NCI-H2081 (cell line): ENCODE measurements at places on chromosomes 2 and 18.
A peak's percentile ranks its signal among the peaks of the same experiment; 100 is the strongest.

- DNase-seq = no peak
These were observed 34.8 kb downstream of the PPP1R1C start for GRCh38 chr2:182020286-182021070.

DNA sequence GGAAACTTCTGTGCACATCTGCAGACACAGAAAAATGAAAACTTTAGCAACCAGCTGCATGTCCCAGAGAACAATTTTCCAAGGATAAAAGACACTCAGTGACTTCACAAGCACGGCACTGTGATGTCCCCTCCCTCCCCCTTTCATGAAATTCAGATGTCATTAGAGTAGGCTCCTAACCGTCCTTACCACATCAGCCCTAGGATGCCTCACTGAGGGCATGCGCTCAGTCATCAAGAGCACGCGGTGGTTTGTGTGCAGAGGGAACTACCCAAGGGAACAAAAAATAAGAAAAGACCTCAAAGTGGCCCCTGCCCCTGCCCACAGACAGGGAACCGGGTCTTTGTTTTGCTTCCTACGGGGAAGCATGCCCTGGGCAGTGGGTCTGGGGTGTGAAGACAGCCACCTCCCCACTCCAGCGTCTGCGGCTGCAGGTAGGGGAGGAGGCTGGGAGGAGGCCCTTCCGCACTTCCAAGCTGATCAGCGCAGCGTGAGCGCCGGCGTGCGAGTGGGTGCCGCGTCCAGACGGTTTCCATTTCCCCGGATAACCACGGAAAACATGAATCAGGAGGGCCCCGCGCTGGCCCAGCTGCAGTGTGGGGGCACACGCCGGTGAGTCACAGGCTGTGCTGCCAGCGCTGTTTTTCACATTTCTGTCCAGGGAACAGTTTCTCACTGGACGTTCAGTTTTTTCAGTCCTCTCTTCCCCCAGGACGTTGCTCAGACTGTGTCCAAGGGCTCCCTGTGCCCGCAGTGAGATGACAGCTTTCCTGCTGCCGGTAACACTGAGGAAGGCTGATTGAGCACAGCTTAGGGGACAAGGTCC is 70.6 kb downstream of the COPS8 start:
- no peak for DNase-seq

- no peak for DNase-seq
These were observed 155.8 kb downstream of the CDH7 start for GRCh38 chr18:65906621-65907034.

GRCh38 chr2:32357318-32358110 is 691 bp downstream of the BIRC6 start:
- peak; percentile 43 for DNase-seq

GRCh38 chr2:97967216-97967592 is 28.5 kb downstream of the TMEM131 start:
- no peak for DNase-seq

DNA sequence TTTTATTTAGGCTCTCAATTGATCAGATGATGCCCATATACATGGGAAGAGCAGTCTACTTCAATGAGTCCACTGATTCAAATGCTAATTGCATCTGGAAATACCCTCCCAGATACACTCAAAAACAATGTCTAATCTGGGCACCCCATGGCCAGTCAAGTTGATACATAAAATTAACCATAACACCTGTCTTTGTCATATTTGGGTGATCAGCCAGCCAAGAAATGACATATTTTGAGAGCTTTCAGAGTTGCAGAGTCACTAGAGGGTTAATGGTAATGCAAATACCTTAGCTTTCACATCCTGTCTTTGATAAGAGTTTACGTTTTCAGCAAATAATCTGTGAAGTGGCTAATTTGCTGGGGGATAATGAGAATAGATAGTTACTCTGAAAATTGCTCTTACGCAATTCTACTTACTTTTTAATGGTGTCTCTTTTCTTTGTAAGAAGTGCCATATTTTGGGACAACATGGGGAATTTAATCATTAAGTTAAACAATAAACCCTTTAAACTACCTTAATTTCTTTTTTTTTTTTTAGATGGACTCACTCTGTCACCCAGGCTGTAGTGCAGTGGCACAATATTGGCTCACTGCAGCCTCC is 49.1 kb downstream of the CCDC195 start:
- no peak for DNase-seq

DNA sequence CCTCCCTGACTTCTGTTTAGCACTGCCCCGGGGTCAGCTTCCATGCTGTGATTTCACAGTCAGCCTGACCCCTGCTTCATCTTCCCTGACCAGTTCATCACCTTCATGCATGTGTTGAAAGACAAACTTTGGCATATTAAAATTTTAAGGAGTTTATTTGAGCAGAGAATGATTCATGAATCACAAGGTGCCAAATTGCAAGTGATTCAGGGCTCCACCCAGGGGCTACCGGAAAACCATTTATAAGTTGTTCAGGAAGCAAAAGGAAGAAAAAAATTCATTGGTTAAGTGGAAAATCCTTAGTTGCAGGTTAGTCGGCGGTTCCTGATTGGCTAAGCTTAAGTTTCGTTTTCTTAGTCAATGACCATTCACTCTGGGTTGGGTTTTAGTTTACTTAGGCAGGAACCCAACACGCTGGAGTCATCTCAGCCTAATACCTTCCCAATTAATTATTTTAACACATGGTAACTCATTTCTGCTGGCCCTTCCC is 10.6 kb downstream of the IL1F10 start:
- DNase-seq = no peak

DNA sequence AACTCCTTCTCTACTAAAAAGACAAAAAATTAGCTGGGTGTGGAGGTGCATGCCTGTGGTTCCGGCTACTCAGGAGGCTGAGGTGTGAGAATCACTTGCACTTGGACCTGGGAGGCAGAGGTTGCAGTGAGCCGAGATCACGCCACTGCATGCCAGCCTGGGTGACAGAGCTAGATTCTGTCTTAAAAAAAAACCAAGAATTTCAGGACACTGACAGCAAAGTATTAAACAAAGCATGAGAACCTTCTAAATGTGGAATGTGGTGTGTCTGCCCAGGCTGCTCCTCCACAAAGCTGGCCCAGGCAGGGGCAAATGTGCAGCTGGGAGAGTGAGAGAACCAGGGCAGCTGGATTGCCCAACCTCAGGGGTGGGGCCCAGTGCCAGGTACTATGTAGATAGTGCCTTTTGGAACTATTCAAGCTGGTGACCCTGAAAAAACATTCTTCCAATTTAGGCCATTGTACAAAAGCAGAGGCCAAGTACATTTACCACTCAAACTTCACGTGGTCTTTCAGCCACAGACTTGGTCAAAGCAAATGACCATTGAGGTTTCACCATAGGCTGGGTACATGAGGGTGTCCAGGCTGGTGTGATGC is 6.7 kb upstream of the UGT1A5 start:
- no peak for DNase-seq

- no peak for DNase-seq
These were observed 30.2 kb upstream of the IL1R2 start for GRCh38 chr2:101961338-101962191.

- DNase-seq = no peak
These were observed 17.6 kb downstream of the MRPL35 start for GRCh38 chr2:86216575-86217555.

DNA sequence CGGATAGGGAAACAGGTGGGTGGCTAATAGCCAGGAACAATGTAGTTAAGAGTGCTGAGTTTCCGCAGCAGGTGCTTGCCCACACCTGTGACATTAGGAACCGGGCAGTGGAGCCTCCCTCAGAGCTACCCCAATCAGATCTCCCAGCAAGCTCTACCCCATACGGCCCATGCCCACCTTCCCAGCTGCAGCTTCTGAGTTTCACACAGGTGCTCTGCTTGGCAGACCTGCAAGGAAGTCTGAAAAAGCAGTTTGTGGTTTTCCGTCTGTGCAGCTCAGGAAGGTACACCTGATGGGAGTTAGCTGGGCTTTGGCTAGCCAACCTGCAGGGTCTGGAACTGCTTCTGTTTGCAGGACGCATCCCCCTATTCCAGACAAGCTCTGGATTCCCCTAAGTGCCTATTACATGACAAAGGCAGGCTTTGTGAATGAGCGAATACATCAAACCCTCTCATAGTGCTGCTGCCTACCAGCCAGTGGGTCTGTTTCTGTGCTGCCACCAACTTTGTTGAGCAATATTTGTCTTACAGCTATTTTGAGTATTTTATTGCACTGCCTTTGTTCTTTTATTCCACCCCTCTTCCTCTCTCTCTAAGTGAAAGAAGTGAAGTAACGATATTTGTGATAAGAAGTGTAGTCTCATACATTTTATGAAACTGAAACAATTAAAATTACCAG is 24.7 kb upstream of the CEP68 start:
- peak; percentile 16 for DNase-seq

GRCh38 chr18:40407909-40408308 is 1547.1 kb upstream of the PIK3C3 start:
- no peak for DNase-seq

DNA sequence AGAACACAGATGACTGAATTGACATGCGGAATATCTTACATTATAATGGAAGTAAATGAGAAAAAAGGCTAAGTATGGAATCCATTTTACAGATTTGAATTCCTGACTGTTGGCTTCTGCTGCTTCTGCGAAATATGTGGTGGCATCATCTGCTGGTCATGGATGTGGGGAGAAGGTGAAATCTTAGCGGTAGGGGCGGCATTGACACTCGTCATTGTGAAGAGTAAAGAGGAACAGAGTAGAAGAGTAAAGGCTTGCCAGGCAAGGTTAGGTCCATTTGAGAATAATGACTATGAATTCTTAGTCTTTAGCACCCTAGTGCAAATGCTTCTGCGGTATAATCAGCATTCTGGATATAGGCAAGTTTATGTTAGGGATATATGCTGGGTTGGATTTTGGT is 32.4 kb downstream of the ACTR3 start:
- DNase-seq = no peak

- no peak for DNase-seq
These were observed 753 bp downstream of the ITPRIPL1 start for GRCh38 chr2:96325884-96326255.

DNA sequence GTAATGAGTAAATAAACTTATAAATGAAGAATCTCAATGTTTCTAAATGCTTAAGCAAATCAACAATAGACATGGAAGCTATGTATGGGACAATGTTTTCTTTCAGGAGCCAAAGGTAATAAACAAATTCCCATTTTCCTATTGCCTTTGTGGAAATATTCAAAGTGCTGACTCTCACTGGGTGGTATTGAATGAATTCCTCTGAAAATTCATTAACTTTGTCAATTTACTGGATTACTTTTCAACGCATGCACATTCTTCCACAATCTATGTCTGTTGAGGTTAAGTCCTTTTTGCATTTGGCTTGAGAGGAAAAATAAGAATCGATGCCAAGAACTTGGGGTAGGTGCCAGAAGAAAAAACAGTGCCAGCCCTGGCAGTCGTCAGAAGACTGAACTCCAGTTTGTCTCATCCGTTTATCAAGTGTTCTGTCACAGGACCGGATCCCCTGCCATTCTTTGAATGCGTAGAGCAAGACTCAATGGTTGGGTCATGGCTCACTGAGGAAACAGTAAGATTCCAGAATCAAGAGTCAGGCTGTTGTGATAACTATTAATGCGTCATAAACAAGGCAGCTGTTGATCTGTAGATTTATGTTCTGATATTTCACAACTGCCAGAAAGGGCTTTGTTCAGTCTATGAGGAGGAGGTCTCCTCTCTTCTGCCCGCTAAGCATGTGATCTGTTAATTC is 133.3 kb downstream of the GFPT1 start:
- DNase-seq = no peak

DNA sequence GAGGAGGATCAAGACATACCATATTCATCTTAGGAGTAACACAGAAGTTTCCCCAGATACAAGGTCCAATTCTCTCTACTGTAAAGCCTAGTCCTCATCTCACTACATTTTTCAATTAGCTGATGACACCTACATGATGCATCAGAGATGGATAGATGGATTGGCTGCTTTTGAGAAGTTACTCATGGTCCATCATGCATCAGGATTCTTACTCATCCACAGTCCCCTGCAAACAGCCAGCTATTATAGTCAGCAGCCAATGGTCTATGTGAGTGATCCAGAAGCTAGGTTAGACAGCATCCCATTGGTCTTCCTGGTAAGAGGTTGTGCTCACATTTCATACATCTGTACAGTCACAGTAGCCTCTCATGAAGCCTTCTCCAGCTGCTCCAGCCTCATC is 154.5 kb upstream of the NRP2 start:
- no peak for DNase-seq

DNA sequence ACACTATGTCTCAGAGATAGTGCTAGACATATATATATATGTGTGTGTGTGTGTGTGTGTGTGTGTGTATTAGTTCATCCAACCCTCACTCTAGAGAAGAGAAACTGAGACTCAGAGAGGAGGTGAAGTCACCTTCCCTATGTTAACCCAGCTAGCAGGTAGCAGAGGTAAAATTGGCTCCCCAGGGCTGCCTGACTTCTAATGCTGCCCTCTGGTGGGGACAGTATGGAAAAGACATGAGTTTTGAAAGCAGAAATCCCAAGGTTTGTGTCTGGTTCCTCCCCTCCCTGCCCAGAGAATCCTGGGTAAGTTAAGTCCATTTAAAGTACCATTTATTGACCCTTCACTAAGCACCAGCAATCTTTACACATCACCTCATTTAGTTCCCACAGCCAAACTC is 137.7 kb downstream of the THNSL2 start:
- no peak for DNase-seq

DNA sequence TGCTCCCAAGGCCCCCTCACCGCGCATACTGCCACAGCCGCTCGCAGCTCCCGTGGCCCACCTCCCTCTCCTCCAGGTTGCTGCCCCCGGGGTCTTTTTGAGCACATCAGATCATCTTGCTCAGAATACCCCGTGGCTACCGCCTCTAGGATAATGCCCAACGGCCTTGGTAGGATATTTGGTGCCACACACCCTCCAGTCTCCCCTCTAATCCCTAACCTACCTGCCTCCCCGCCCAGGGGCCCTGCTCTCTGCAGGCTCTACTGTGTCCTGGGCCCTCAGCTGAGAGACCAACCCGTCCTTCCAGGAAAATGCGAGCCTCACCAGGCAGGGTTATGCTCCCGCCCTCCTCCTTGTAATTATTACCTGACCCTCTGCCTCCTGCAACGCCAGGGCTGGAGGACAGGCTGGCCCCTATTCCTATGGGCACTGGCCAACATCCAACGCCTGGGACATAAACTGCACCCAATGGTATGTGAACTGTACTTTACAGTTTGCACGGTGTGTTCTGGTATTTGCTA is 1.5 kb upstream of the MTCL1 start:
- DNase-seq = no peak

DNA sequence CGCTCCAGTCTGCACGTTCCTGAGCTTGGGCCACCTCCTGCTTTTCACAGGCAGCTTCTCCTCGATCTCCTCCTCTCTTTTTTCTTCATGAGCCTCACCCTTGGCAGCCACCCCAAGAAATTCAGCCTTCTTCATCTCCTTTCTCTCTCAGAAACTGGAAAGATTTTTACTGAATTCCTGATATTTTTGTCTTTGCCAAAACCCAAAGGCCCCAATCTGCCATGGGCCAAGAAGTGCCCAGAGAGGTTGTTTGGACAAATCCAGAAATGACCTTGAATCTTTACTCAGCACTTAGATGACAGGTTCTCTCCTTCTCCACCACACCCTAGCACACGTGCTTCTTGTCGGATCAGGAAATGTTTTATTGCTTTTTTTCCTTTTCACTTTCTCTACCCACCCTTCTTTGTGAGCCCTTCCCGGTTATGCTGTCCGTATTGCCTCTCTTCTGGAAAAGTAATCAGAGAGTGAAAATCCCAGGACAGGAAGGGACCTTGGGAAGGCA is 134.5 kb upstream of the TNP1 start:
- no peak for DNase-seq

GRCh38 chr2:100856732-100857131 is 36.8 kb downstream of the NPAS2 start:
- DNase-seq = no peak
